BJ (cell line): ENCODE measurements at places on chromosomes 2 and 18. TPM values are rescaled to one million over a fixed set of nuclear protein-coding genes. Genes with fewer than 3 reads are reported as not detected.

- peak; percentile 60 for DNase-seq
Measured at GRCh38 chr2:46296840-46297545, at the start of gene EPAS1. TSS of gene EPAS1 (plus strand) at chr2:46297407. CDS start at chr2:46297912, 505 bp downstream.

GRCh38 chr2:96602330-96602823 lies 35.7 kb downstream of the KANSL3 start:
- no peak for DNase-seq

DNA sequence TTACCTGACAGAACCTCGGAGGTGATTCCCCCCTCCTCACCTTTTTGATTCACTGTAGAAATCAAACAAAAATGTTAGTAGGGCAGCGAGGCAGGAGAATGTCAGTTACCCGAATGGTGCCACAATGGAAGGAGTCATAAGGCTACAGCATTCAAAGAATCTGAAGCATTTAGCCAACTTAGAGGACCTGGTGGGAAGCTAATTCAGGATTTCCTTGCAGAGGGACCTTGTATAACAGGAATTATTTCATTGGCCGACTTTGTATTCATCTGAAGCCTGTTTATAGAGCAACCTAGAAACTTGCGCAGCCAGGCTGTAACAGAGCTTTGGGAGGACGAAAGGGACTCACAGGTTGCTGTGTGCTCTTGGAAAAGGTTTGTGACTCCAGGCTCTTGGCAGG lies 129.1 kb upstream of the MMADHC start:
- no peak for DNase-seq

GRCh38 chr2:86251840-86252266 lies 52.6 kb downstream of the MRPL35 start:
- DNase-seq, result no peak

DNA sequence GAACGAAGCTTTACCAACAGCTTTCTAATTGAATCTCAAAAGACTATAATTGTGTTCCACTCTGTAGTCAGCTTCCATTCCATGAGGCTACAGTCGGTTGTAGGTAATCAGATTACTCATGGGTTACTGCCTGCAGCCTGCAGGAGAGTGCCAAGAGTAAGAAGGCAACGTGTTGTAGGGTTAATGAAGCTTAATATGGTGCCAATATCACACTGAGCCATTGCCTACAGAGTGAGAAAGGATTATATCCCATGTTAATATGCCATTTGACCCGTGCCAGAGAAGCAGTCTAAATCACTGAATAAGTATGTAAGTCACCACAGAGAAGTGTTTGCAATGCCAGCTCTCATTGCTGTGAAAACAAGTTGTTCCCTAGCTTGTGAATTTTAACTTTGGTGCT lies 734.5 kb upstream of the ACVR2A start:
- DNase-seq, result no peak

GRCh38 chr2:165311949-165312348 lies 72.7 kb downstream of the SCN2A start:
- DNase-seq, result no peak

GRCh38 chr2:83015900-83016299 lies 1443.2 kb downstream of the SUCLG1 start:
- DNase-seq, result no peak

DNA sequence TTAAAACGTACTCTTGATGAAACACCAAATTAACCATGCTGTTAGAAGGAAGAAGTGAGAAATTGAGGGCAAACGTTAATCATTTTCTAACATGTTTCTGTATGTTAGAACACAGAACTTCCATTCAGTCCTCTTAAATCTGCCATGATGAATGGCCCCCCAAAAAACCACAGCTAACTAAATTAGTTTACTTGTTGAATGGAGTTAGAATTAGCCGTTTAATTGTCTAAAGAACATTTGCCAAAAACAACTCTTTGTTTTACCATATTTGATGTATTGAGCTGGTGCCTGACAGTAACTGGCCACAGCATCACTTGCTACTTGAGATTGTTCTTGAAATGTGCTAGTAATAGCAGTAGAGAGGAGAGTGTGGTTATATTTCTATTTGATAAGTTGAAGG lies 12.7 kb downstream of the CCNYL1 start:
- DNase-seq, result no peak

MALT1 gene
- polyA plus RNA-seq, result 11.4 and 22.9 TPM in 2 replicates

ITPRIPL1 gene
- 0.52 and 0.59 TPM in 2 replicates for polyA plus RNA-seq
